ENCODE measurements at places on chromosomes 3 and 15.

GRCh38 chr15:62453375-62453774 is 288.3 kb upstream of the C2CD4B start:
- no peak for DNase-seq

DNA sequence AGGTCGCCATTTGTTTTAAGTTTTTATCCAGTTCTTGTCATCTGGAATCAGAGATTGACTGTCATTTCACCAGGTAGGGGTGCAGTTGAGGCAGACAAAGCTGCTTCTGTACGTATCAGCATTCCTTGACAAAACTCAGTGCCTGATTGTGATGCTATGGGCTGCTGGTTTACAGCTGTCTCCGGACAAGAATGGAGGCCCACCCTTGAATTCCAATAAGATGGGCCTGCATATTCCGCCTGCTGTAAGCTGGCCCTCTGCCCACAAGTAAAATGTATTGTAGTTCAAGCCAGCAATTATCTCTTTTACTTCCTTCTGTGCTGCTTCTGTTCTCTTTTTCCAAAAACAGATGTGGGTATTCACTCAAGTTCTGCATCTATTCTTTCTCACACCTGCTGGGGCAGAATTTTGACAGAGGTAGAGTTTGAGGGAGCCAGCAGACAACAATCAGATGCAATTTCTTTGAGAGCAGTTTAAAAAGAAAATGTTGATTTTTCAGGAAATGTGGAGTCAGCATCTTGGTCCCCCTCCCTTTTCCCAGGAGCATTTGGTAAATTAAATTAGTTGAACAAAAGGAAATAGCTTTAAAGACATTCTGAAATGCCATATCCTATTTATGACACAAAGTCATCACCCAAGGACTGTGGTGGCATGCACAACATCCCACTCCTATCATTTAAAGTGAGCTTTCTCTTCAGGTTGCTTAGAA is 53.5 kb downstream of the IQCH start:
- no peak for DNase-seq

DNA sequence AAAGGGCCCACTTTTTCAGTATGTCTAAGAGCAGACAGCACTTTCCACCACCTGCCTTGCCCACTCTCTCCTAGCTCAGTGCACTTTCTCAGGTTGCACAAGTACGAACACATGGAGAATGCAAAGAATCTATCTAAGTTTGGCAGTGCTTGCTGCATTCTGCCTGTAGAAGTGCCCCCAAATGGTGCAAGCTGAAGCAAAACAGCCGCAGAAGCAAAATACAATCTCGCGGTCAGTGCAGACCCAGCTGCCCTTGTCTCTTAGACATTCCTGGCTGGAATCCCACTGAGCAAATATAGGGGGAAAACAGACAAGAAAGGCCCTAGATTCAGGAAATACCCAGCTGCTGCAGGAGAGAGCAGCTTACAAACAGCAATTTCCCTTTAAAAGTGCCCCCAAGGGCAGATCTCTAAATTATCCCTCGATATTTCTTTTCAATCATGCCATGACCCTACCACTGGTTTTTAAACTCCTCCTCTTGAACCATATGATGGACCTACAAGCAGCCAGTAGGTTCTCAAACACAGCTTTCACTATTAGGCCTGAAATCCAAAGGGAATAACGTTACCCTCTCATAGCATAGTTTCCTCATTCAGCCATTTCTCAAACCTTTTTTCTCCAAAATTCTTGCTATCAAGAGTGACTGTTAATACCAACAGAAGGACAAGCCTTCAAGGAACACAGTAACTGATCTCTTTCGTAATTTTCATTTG is 67.0 kb downstream of the TNIK start:
- no peak for DNase-seq

DNA sequence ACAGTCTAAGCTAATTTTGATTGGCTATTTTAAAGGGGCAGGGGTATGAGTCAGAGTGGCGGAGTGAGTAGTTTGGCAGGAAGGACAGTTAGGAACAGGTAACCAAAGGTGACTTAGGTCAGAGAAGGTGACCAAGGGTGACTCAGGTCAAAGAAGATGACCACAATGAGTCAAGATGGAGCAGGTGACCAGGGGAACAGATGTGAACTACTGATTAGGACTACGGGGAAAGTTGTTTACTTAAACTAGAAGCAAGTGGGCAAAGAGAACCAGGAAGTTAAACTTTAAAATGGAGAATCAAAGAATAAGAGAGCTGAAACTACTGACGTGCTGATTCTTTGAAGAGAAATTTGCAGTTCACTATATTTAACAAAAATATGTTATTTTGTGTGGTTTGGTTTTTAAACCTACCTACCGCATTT is 14.1 kb upstream of the CA12 start:
- no peak for DNase-seq

DNA sequence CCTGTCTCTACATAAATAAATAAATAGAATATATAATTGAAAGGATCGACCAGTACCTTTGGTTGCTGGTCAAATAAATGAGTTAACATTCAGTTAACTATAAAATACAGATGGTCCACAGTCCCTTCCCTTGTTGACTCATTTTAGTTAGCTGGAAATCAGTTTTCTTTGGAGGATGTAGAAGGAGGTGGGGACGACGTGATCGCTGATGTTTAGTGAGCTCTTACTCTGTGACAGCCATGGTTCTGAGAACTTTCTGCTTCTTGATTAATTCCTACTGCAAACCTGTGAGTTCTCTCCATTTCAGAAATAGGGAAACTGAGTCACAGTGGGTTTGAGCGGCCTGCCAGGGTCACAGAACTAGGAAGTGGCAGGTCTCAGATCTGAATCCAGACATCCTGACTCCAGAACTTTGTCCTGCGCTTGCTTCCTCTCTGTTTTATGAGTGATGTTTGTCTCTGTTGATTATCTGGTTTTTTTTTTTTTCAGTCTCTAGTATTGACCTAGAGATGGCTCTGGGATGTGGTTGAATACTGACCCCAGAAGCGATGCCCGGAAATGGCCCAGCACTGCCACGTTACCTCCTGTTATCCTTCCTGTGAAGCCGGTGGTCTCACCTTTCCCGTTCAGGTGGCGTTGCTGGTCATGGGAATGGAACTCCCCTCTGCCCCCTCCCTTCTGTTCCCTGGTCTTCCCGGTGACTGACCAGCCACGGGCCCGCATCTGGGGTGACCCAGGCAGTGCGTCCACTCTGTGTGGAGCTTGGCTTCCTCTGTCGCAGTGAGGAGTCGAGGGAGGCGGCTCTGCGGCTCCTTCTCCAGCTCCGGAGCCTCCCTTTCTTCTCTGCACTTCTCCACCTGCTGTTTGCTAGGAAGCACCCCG is 18.2 kb downstream of the SYNM start:
- DNase-seq = no peak

GRCh38 chr15:63305260-63305659 is 27.9 kb downstream of the APH1B start:
- DNase-seq = no peak

DNA sequence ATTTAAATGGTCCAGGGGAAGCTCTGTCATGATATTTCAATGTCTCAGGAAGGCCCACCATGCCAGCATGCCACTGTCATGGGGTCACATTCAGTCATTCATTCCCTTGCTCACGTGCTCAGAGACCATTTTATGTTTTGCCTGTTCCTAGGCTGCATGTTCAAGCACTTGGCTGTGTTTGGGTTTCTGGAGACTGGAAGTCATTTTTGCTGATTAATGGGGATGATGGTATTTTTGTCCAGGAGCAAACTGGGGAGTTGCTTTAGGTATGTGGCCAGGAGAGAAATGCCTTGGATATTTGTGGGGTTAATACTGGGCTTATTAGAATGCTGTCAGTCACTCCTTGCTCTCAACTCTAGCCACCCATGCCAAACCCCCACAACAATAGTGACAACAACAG is 303.5 kb downstream of the PTPRG start:
- DNase-seq = no peak

DNA sequence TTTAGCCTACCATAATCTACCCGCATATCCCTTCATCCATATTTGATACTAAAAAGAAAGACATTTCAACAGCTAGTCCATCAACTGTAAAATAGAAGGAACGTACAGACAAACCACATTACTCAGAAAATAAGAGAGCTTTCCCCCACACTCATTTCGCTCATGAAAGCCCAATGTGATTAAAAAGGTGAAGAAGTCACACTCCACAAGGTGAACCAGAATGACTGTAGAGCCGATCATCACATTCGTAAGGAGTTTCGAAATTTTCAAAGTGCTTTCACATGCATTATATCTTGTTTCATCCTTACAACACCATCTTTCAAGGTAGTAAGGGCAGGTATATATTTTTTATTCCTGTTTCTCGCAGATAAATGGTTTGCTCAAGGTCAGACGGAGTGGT is 225.3 kb downstream of the FOXP1 start:
- DNase-seq = no peak

DNA sequence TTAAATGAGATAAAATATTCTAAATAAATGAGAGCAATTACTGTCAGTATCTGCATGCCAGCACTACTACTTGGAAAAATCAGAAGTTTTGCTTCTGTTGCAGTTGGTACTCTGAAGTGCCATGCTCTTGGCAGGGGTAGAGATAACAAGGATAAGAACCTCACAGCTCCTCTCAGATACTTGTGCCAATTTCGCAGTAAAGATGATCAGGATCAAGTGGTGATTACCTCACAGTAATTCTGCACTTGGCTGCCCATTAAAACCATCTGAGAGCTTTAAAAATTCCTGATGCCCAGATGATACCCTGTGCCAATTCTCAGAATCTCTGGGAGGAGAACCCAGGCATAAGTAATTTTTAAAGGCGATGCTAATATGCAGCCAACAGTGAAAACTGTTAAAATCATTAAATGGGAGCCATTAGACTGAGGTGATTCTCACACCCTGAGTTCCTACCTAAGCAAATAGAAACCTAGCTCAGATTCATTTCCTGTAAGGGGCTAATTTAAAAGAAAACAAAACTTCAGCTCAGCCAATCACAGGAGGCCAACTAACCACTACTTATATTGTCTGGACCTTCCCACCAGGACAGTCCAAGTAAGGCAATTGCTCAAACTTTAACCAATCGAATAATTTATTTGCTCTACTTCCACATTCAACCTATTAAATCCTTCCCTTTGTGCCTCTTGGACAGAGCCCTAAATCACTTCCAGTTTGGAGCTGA is 171.2 kb downstream of the KCNMB2 start:
- DNase-seq = no peak

DNA sequence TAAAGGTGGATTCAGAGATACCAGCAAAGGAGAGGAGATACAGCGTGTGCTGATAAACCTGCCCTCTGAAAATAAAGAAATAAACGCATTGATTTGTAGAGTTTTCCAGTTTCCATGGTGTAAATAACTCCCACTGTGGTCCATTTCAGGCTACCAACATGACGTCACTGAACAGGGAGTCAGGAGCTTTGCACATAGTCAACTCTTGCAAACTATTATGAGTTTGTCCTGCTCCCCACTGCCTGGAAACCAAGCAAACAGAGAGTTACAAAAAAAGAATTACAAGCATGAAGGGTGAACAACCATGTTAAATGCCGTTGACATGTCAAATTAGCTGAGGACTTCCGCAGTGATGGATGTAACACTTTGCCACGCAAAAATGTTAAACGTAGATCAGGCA is 70.4 kb upstream of the GATA2 start:
- no peak for DNase-seq

- no peak for DNase-seq
Measured at GRCh38 chr15:91128016-91128415, 28.0 kb downstream of the SV2B start.

GRCh38 chr15:36584511-36584910 is 5.1 kb downstream of the CDIN1 start:
- DNase-seq = no peak

- DNase-seq = no peak
Measured at GRCh38 chr15:62103431-62103830, 36.7 kb downstream of the C2CD4A start.

- DNase-seq = no peak
Measured at GRCh38 chr3:161187046-161187445, 34.1 kb upstream of the NMD3 start.

- no peak for DNase-seq
Measured at GRCh38 chr3:111621535-111621934, 26.4 kb upstream of the ZBED2 start.

DNA sequence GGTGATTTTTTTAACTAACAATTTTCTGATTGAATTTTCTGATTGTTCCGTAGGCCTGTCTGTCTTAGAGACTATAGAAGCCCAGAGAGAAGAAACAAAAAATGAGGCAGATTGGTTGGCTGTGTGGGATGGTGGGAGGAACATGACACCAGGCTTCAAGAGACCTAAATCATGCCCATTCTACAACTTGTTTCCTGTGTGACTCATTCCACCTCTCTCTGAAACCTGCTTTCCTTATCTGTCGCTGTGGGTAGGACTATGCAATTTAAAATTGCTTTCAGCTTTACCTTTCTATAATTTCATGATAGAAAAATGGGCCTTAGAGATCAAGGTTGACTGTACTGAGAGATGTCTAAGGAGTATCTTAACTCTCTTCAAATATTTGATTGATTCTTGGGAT is 44.5 kb downstream of the OXNAD1 start:
- no peak for DNase-seq

- no peak for DNase-seq
Measured at GRCh38 chr15:37038716-37039106, 61.6 kb downstream of the MEIS2 start.

Data from dorsolateral prefrontal cortex (tissue), 122 donors.